ENCODE measurements at places on chromosomes 7 and 10.

DNA sequence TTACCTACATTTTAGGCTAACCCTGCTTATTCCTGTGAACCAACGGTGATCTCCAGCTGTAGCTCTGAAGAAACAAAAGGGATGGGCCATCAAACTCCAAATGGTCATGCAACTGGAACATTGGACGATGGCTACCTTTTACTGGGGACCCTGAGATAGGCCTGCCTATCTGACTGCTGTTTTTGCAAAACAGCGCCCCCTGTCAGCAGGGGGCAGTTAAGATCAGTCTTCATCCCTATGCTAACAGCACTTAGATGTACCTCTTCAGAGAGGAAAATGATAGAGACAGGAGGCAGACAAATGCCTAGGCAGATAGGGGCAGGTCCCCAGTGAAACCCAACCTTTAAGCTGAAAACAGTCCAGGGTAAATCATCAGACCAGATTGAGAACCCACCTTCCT, 1085.4 kb upstream of the SORCS1 start:
- no peak for DNase-seq

GRCh38 chr7:1781369-1781768, 111.3 kb downstream of the ELFN1 start:
- DNase-seq: no peak

DNA sequence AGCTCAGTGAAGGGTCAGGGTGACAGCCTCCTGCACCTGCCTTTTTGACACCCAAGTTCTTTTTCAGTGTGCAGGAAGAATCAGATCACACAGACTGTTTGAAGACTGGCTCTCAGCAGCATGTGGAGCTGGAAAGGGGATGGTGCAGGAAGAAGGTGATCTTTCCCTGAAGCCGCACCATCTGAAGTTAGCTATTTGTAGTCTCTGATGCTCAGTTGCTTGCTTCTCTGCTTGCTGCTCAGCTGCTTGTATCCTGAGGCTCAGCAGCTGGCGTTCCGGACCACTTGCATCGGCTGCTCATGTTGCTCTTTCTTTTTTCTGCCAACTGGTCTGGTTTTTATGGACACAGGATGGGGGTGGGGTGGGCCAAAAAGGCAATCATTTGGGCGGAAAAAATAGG, 15.8 kb upstream of the DNMBP start:
- DNase-seq: no peak

DNA sequence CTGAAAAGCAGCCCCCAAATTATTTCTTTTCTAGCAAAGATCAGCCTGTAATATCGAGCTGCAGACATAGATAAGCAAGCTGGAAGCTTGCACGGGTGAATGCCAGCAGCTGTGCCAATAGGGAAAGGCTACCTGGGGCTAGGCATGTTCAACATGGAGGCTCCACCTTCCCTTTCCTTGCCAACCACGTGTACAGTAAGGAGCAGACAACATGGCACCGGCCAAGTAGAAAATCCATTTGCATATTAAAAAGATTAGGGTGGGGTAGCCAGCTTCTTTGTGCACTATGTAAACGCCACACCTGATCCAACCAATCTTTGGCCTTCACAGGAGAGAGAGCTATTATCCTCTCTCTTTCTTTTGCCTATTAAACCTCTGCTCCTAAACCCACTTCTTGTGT, 56.7 kb upstream of the SEPHS1 start:
- DNase-seq: no peak

- DNase-seq: peak; percentile 15
These were observed 302.9 kb downstream of the WDR37 start for GRCh38 chr10:1358860-1359625.

- no peak for DNase-seq
These were observed 84.5 kb downstream of the RTKN2 start for GRCh38 chr10:62183857-62184795.

DNA sequence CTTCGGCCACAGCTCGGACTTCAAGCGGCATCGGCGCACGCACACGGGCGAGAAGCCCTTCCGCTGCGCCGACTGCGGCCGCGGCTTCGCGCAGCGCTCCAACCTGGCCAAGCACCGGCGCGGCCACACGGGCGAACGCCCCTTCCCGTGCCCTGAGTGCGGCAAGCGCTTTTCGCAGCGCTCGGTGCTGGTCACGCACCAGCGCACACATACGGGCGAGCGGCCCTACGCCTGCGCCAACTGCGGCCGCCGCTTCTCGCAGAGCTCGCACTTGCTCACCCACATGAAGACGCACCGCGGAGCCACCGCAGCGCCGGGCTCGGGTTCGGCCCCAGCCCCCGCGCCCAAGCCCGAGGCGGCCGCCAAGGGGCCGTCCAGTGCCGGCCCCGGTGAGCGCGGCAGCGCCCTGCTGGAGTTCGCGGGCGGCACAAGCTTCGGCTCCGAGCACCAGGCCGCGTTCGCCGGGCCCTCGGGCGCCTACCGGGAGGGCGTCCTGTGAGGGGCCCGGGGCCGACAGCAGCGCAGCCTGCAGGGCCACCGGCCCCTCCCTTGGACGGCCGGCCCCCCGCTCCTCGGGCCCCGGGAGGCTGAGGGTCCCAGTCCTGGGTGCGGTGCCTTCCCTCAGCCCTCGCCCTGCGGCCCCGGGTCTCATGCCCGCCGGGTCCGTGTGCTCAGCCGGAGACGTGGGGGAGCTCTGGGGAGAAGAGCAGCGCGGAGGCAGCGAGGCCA, 17.2 kb downstream of the ZNF316 start:
- no peak for DNase-seq

- peak; percentile 17 for DNase-seq
These were observed 23.7 kb downstream of the RTKN2 start for GRCh38 chr10:62244785-62245467.

DNA sequence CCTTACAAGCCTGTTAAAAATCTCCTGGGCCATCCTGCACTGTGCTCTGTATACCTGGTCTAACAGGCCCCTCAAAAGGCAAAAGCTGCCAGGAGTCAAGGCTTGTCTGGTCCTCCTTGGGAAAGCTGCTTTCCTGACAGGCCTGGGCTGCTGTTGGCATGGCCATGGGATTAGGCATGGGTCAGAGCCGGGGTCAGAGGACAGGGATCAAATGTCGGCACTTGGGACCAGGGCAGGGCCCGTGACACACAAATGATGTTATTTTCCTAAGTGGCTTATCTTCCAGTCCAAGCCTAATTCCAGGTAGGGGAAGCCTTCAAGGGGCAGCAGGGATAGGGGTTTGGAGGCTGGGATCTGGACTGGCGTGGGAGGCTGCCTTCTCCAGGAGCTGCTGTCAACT, 191.5 kb upstream of the GPR26 start:
- DNase-seq: no peak

- no peak for DNase-seq
These were observed 1.2 kb upstream of the SP8 start for GRCh38 chr7:20787660-20788419.

DNA sequence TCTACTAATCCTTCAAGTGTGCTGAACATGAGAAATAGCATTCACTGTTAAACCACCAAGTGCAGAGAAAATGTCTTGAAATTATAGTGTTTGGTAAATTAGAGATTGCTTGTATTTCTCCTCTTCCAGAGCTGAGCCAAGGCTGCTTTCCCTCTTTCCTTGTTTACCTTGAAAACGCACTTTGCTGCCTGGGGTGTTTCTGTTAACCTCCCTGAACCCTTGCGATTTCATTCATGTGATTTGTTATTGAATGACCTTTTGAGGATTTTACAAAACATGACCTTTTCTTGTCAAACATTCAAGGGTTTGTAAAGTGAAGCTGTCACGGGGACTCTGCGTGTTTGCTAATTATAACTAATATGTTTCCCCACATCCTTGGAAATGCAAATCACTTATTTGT, 169.4 kb downstream of the LRMDA start:
- no peak for DNase-seq

GRCh38 chr10:72802332-72802731, 91.2 kb upstream of the OIT3 start:
- no peak for DNase-seq

- DNase-seq: no peak
These were observed 17.0 kb downstream of the ASL start for GRCh38 chr7:66092654-66093053.
